Ovary (tissue), 10 donors: ENCODE measurements at places on chromosomes 1 and 21. TPM values are rescaled to one million over a fixed set of nuclear protein-coding genes. Genes with fewer than 3 reads are reported as not detected.
A peak's percentile ranks its signal among the peaks of the same experiment; 100 is the strongest.

DNA sequence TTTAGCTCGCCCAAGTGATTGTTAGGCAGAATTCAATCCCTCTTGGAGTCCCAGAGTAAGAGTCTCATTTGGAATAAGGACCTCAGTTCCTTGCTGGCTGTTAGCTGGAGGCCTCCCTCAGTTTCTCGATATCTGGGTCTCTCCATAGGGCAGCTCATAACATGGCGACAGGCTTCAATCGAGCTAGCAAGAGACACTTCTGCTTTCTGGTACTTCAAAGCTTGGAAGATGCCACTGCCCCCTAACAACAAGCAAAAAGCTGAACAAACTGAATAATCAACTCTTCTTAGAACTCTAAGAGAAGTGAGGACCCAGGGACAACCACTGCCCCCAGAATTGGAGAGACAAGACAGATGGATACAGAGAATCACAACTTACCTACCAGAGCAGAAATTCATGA, 86.2 kb downstream of the TEX35 start:
- DNase-seq: no peak

- DNase-seq: no peak
Measured at GRCh38 chr1:231201979-231202633, 38.9 kb upstream of the GNPAT start.

DNA sequence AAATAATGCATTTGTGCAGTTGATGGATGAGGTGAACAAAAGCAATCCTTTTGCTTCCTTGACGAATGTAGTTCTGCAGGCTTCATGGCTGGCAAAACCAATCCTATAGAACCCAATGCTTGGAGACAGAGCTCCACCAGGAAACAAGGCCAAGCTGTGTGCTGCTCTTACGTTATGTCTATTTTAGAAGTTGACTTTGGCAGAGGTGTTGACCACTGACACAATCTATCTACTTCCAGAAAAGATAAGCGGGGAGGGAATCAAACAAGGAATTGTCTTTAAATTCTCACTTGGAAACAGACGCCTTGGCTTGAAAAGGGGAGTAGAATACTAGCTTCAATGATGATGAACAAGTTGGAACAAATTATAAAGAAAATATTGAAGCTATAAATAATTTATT, 211.2 kb downstream of the SETD4 start:
- no peak for DNase-seq

The LRRC7 gene
- polyA plus RNA-seq: 0.01 TPM

DNA sequence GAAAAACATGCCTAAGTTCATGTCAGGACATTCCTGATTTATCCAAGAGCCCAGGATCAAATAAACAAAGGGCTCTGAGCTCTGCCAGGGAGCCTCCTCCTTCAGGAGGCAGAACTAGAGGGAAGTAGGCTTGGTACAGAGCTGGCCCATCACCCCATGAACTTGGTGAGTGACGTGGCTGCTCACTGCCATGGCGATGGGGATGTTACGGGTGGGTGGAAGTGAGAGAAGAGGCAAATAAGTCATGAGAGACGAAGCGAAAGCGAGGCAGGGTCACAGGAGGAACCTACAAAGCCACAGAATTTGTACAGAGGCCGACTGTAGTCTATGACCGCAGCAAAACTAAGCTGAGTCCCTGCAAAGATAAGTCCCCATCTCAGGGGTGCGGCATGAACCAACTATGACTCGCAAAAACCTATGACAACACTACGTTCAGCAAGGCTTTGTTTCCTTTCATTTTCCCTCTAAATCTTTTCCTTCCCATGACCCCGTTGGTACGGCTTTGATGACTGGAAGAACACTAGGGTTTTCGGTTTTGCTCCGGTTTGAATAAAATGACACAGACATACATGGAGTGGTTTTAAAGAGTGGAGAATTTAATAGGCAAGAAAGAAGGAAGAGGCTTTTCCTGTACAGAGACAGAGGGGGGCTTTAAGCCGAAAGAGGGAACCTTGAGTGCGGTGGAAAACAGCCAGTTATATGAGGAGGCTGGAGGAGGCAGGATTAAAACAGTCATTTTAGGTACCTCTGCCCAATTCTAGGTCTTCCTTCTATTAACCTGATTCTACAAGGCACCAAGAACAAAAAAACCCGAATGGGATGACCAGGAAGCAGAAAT, 74.1 kb downstream of the CD46 start:
- no peak for DNase-seq

The CBS gene
- 7.1 TPM for polyA plus RNA-seq

DNA sequence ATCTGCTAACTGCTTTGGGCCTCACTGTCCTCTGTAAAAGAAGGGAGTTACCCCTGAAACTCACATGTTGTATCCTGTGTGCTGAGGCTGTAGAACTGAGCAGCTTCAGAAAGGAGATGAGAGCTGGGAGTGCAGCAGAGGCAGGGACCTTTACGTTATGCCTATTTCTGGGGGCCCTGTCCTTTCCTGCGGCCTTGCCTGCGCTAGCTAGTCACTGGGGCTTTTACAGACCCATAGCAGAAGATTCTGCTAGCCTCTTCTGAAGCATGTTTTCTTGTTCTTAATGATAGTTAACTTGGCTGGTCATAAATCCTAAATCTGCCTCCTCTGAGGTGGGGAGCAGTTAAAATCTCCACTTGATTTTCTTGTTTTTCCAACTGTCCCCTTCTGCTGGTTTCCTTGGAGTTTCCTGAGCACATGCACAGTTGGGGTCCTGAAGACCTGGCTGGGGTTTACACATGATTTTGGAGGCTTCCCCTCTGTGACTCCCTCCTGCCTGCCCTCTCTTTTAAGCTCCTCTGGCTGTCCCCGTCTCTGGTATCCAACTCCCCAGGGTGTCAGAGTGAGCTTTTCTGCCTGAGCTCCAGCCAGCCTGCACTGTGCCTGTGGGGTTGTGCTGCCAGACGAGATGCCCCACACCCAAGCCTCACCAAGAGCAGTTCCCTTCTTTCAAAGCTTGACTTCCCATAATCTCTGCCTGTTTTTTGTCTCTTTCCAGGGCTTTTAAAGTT, 76.6 kb downstream of the NOS1AP start:
- DNase-seq: no peak

The ACTL8 gene
- 0.18 TPM for polyA plus RNA-seq

DNA sequence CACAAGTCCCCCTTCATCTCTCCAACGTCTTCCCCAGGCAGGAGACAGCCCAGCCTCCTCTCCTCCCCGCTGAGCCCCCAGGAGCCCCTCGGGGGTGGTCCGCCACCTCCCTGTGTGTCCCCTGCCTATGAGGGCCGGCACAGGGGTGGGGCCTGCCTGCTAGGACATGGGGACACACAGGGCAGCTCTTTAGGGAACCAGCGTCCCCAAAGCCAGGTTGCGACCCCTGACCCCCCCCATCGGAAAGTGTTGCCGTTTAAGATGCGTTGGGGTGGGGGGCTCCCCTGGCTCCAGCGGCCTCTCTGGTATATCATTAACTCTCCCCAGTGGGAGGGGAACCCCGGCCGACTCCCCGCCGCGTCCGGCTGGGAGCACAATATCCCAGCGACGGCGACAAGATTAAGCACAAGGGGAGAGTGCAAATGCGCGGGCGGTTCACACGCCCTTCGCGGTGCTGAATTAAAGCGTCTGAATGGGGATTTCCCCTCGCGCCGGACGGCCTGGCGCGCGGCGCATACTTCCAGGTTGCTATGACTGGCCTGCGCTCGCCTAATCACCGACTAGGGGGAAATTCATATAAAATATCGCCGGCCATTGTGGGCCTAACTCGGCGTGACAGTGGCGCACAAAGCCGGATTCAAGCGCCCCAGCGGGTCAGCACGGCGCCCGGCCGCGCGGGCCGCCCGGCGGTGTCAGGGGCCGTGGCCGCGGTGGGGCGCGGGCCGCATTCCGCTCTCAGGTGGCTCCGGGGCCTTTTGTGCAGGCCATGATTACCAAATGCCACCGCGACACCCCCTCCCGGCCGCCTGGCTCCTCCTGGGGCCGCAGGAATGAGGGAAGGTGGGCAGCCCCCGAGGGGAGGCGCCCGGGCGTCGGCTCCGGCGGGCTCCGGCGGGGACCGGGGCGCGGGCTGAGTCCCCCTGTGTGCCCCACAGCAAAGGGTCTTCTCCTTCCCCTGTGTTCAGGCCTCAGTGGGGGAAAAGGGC, 30.9 kb downstream of the WNT3A start:
- peak; percentile 25 for DNase-seq

- DNase-seq: no peak
Measured at GRCh38 chr1:96487394-96487793, 234.2 kb upstream of the PTBP2 start.

DNA sequence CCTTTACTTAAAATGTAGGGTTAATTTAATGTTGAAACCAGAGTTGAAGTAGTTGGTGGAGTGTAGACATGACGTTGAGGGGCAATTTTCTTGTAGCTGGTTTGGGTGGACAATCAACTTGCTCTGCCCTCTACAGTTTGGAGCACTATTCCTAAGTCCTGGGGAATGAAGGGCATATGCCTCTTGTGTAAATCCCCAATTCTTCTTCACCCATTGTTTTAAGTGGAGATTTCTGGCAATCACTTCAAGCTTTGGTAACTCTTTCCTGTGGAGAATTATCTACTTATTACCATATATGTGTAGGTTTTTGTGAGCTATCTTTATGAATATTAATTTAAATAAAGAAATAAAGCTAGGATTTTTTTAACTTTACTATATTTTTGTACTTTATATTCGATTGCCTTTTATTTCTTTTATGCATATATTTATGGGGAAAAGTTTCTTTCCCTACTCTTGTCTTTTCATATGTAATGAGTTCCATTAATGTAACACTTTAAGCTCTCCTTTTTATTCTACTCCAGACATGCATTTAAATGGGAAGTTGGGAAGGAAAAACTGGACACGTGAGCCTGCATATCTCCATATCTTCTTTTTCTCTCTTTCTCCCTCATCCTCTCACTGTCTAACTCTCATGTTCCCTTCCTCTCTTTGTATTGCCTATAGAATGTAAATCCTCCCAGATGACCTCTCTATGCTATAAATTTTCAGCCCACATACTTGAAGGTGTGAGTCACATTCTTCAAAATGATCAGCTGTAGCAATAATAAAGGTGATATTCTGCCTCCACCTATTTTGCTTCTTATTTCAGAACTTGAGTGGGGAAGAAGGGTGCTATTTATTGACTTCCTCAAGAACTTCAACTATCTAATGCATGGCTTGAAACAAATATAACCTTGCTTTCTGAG, 276.7 kb downstream of the PTPRC start:
- DNase-seq: no peak

DNA sequence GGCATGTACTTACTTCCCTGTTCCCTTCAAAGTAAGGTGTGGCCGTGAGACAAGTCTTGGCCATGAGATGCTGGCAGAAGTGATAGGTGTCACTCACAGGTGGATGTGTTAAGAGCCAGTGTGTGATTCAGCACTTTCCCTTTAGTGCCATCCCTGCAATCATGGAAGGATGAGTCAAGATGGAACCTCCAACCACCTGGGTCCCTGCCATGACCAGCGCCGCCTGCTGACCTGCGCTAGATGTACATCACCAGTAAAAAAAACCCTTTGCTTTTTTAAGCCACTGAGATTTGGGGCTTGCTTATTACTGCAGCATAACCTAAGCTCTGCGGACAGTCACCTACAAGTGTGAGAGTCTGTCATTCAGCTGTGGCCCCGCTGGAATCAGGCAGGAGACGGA, 71.7 kb downstream of the TOMM20 start:
- no peak for DNase-seq

GRCh38 chr21:46118316-46119143, 20.6 kb downstream of the COL6A2 start:
- peak; percentile 20 for DNase-seq

- DNase-seq: no peak
Measured at GRCh38 chr1:112542206-112542973, 33.6 kb downstream of the WNT2B start.

GRCh38 chr1:5615076-5615475, 377.1 kb downstream of the NPHP4 start:
- no peak for DNase-seq

- no peak for DNase-seq
Measured at GRCh38 chr1:85888921-85889320, 180.7 kb upstream of the ZNHIT6 start.

GRCh38 chr1:212611000-212611948, 2.7 kb downstream of the ATF3 start:
- DNase-seq: no peak

DNA sequence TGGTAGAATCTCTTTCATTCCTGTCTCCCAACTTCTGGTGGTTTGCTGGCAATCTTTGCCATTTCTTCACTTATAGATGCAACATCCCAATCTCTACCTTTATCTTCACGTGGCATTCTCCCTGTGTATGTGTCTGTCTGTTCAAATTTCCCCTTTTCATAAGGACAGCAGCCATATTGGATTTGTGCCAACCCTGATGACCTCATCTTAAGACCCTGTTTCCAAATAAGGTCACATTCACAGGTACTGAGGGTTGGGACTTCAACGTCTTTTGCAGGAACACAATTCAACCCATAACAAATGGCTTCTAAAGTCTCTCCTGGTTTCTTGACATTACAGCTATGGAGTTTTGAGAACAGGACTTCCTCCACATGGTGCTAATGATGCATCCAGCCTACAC, 84.5 kb upstream of the OLIG2 start:
- no peak for DNase-seq

DNA sequence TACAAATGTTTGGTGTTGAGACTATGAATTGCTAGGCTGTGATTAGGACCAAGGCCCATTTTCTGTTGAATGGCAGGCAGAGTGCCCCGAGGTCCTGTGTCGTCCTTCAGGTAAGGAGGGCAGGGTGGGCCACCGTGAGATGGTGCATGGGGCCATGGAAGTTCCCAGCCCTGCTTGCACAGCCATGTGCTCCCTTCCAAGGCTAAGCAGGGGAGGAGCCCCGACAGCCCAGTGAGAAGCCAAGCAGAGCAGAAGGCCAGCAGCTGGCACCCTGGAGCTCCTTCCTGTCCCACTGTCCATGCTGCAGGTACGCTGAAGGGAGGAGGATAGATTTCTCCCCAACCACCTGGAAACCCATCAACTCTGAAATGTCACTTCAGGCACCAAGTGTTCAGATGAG, 8.2 kb upstream of the NUAK2 start:
- DNase-seq: no peak

DNA sequence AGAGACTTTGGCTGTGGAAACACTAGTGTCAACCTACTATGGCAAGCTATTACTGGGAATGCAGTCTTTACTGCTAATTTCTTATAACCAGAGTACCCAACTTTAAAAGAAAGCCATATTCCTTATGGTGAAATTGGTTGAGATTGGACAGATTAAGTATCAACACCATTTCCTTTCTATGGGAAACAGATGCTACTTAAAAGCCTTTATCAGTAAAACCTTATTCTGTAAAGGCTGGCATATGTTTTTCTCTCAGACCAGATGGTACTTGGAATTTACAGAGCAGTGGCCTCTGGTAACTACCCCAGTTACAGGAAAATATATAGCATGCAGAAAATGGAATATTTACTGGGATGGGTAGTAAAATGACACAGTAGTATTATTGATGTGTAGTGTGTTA, 18.8 kb downstream of the IFI44 start:
- no peak for DNase-seq

DNA sequence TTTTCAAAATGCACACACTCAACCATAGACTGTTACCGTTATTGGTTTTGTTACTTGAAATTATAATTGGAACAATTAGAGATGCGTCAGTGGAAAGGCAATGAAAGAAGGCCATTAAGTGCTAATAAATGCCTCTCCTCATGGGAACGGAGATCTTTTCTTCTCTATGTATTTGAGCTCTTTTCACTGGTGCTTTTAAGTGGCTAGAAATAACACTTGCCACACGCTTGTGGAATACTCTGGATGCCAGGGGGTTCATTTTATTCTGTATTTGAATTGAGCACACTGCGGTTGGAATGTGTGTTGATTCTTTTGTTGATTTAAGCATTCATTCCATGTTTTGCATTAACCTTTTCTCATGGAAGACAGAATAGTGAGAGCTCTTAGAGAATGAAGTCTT, 68.4 kb downstream of the DNM3 start:
- no peak for DNase-seq

GRCh38 chr1:27000090-27000816, 6.8 kb downstream of the TRNP1 start:
- no peak for DNase-seq

The ORC1 gene
- 0.51 TPM for polyA plus RNA-seq

The METTL18 gene
- 7.8 TPM for polyA plus RNA-seq
